ENCODE measurements at places on chromosomes 12 and 14. TPM values are rescaled to one million over a fixed set of nuclear protein-coding genes. Genes with fewer than 3 reads are reported as not detected.

The DAO gene
- not detected for polyA plus RNA-seq

The TMEM30B gene
- 7.0 TPM for polyA plus RNA-seq

The AEBP2 gene
- polyA plus RNA-seq, result 19.5 TPM

The CCDC196 gene
- not detected for polyA plus RNA-seq

The KIF26A gene
- not detected for polyA plus RNA-seq
